Activated CD4-positive, CD25-positive, alpha-beta regulatory T cell treated with anti-CD3 and anti-CD28 coated beads, Interleukin-2, amount 50 U/mL, for 16 hours (primary cell): ENCODE measurements at places on chromosomes 4 and X.

- no peak for DNase-seq
These were observed 40.8 kb upstream of the IL9R start for GRCh38 chrX:155956649-155957048.

DNA sequence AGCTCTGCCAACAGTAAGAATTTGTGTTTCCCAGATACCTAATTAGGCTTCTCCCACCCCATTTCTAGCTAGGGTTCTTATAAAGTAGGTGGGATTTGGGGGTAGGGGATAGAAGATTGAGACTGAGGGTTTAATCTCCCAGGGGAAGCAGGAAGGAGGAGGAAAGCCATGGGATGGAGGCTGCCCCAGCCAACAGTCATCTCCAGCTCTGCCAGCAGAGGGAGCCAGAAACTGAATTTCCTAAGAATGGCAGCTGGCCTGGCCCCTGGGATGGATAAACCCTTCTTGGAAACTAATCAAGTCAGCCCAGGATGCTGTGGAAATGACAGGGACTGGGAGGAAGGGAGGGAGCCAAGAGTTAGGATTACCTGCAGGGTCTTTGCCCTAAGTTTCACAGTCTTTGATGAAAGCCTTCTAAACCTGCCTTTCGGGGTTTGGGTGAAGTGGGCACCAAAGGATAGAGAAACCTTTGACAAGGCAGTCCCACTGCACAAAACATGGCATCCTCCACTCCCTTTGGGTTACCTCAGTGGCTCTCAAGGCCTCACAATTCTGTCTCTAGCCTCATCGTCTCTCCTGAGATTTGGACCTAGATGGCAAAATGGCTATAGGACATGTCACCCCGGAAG lies 6.7 kb upstream of the ERCC6L start:
- peak; percentile 10 for DNase-seq

- no peak for DNase-seq
These were observed 85.5 kb upstream of the ADRA2C start for GRCh38 chr4:3680656-3681055.

GRCh38 chrX:53223068-53223693 lies 1.8 kb downstream of the KDM5C start:
- no peak for DNase-seq

DNA sequence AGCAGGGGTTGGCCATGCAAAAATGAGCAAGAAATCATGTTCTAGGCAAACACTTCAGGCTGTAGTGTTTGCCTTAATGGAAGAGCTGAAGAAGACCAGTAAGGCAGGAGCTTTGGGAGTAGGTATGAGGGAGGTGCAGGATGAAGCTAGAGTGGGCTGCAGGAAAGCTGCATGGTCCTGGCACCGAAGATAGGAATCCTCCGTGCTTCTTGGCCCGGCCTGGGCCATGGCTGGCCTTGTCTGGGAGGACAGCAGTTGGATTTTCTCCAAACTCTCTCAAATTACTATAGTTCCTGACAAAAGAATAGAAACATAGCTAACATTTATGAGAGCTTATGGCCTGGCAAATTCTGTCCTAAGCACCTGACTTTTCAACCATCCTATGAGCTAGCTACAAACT lies 116.5 kb downstream of the UCHL1 start:
- DNase-seq: no peak

DNA sequence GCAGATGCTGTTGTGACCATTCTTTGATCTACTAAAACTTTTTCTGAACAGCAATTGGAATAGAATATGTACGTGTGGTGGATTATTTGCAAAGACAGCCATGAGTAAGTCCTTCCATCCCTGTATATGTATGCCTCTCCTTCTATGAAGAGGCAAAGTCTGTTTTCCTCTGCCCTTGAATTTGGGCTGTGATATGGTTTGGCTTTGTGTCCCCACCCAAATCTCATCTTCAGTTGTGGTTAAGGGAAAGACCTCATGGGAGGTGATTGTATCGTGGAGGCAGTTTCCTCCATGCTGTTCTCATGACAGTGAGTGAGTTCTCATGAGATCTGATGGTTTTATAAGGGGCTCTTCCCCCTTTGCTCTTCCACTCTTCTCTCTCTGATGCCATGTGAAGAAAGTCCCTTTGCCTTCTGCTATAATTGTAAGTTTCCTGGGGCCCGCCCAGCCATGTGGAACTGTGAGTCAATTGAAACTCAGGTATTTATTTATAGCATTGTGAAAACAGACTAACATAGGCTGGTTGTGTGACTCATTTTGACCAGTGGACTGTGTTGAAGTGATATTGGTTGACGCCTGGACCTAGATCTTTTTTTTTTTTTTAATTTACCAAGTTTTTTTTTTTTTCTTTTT lies 108.3 kb upstream of the CAMK2D start:
- DNase-seq: peak; percentile 17

DNA sequence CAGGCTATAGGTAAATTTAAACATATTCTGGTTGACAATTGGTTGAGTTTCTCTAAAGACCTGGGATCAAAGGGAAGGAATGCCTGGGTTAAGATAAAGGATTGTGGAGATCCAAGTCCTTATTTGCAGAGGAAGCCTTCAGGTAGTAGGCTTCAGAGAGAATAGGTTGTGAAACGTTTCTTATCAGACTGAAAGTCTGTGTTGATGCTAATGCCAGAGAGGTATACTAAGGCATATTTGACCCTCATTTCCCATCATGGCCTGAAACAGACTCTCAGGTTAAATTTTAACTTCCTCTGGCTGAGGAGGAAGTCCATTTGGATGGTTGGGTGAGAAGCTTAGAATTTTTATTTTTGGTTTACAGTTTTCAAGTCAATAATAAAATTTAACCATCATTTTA lies 48.1 kb downstream of the UGT2A2 start:
- DNase-seq: no peak

DNA sequence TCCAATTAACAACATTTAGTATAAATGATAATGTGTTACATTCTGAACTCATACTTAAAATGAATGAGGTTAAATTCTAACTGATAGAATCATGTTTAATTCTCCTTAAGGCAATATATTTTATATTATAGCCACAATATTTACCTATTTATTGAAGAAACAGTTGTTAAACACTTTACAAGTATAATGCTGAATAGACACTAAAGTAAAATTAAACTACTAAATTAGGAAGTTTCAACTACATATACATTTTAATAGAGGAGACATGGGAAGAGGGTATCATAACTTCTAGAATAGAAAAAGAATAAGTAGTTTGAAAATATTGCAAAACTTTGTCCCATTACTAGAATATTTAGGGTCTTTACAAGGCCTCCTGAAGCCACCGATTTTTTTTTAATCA lies 36.2 kb upstream of the GRIA2 start:
- no peak for DNase-seq

DNA sequence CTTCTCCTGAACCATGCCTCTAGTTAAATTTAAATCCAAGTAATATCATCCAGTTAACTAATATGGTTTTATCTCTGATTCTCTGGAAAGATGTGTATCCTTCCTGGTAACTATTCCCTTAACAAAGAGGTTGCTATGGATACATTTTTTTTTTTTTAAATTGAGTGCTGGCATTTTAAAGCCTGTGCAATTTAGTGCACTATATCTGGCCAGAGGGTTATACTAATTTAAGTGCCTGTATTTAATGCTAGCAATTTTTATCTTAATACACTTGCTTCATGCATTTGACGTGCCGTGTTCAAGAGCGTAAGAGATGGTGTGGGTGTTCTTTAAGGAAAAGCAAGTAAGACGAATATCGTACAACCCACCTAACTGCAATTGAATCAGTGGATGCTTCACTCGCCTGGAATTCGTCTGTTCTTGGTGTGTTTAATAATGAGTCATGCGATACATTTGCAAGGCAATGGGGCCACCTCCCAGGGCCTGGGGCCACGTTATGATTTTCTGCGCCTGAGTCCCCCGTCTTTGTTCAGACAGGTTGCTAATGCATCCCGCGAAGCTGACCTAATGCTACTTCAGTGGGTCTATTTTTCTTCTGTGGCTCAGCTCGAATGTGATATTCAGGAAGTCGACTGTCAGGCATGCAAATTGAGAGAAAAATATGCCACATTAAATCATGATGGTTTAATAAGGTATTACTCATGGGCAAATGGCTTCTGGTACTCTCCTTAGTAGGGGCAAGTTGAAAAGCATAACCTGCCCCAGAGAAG lies 14.2 kb upstream of the MID1 start:
- no peak for DNase-seq

DNA sequence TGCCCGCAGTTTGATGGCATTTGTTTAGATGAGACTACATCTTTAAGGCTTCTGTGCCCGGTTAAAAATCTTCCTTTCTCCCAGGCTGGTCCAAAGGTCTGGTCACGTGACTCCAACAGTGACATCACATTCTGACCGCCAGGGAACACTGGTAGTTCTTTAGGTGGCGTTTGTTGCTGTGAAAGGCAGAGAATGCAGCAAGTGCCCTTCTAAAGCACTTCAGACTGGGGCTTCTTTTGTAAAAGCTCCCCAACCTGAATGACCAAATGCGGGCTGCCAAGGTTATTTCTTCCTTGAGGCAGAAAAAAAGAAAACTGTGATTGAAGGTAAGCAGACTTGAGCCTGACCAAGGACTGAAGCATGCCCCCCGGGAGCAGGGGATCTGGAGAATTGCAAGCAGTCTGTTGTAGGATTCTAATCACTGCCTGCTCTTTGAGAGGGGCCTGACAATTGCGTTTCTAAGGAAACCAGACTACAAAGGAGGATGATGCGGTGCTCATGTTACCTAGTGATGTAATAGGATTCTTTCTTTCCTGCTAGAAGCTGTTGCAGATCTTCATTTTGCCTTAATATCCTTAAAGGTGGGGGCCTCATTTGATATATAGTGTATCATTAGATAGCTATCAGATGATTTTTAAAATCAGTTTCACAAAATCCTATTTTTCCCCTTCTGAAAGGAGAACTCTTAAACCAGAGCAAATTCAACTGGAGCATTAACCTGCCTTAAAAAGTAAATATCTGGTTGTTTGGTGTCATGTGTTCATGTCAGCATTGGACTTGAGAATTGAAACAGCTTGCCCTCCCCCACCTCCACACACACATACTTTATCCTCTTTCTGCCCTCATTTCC lies 133.1 kb downstream of the AKAP4 start:
- no peak for DNase-seq

GRCh38 chr4:17812801-17813200 lies 2.0 kb downstream of the NCAPG start:
- no peak for DNase-seq

GRCh38 chr4:140076307-140076706 lies 77.7 kb downstream of the MAML3 start:
- DNase-seq: no peak

DNA sequence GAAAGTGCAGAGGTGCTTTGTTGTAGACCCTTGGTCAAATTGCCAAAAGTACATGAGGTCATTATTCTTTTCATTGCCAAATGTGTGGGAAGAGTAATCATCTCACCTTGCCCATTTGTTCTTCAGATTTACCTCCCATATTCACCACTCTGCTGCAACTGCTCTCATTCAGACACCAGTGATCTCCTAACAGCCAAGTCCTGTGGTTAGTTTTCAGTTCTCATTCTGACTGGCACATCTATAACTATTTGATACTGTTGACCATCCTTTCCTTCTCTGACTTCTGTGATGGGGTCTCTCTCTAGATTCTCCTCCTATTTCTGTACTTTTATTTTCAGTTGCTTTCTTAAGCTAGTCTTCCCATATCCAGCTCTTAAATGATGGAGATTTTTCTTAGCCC lies 39.8 kb downstream of the GRIA3 start:
- DNase-seq: no peak

DNA sequence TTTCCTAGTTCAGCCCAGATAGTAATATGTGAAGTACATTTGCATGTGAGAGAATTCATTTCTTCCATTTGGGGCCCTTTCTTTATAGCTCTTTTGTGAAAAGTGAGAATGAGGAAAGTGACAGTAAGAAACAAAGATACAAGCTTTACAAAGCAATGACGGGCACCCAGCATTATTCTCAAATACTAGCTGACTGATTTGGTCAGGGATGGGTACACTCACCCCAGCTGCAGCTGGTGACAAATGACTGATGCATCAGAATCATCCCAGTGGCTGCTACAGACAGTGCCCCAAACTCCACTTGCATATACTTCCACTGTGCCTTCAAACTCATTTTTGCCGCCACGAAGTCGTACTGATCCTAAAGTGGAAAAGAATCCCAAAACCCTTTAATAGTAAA lies 14.8 kb downstream of the PRSS12 start:
- no peak for DNase-seq

GRCh38 chr4:147839663-147840062 lies 107.8 kb downstream of the ARHGAP10 start:
- DNase-seq: no peak

GRCh38 chrX:17689971-17690409 lies 47.3 kb upstream of the SCML1 start:
- DNase-seq: no peak
